ENCODE measurements at places on chromosomes 2 and 18. TPM values are rescaled to one million over a fixed set of nuclear protein-coding genes. Genes with fewer than 3 reads are reported as not detected.

Gene COLEC11
- 0.13 TPM for total RNA-seq

Gene SPATA3
- not detected for total RNA-seq

GRCh38 chr18:67133669-67134068, 382.9 kb downstream of the DSEL start:
- DNase-seq, result no peak

- DNase-seq, result peak; percentile 86
Observed at GRCh38 chr18:54388203-54389142, 30.8 kb downstream of the C18orf54 start.

- no peak for DNase-seq
Observed at GRCh38 chr2:194062401-194062800, 1594.6 kb upstream of the SLC39A10 start.

DNA sequence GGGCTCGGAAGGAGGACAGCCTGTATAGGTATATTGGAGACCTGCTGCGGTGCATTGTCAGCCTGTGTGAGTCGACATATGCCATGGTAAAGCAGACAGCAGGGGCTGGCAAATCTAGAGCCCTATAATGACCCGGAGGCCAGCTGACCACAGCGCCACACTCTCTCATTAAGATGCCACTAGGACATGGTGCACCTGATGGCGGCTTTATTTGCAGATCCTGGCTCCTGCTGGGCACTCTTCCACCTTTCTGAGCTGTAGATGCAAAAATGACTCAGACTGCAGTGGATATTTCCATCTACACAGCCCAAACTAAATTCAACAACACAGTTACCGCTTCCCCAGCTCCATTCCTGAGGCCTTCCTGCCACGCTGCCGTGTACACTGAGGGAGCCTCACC, 389.9 kb downstream of the TNS1 start:
- no peak for DNase-seq

DNA sequence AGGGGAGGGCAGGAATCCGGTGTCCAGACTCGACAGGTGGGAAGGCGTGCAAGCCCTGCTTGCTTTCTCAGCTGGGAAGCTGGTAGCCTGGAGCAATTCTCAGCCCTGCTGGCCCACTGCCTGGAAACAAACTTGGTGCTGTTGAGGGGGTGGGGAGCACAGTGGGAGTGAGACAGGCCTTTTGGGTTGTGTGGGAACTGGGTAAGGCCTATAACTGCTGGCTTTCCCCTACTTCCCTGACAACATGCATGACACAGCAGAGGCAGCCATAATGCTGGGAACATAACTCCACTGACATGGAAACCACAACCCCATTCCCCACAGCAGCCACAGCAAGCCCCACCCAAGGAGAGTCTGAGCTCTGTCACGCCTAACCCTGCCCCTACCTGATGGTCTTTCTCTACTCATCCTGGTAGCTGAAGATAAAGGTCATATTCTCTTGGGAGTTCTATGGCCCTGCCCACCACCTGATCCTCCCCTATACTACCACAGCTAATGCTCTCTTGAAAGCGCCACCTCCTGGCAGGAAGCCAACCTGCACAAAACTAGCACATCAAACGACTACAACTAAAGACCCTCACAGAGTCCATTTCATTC, 122.9 kb upstream of the ACVR1C start:
- no peak for DNase-seq

GRCh38 chr2:174442546-174443510, 44.0 kb downstream of the GPR155 start:
- peak; percentile 32 for DNase-seq

Measured in dermis microvascular lymphatic vessel endothelial cell (primary cell).